ENCODE measurements at places on chromosomes 5 and 9.

DNA sequence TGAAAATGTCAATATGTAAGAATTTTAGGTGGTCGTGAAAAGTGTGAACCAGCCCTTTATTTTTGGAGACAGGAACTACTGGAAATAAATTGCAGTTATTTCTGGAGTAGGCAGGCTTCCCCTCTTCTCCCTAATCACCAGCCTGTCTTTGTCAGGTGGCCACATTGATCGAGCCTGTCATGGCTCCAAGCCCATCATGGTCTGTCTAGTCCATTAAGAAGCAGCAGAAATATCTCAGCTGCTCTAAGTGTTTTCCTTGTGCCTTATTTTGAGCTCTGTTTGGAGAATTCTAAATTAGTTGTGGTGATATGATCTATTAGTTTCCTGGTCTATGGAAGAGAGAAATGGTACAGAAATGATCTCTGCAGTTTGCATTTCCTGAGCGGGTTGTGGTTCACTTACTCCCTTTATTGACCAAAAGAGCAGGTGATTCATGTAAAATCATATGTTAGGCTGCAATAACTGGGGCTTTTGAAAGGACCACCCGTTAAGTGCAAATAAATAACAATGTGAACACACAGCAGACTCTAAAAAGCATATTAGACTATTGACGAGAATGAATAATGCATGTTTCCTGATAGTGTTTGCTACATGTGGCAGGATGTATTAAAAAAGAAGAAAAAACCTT is 42.3 kb downstream of the BASP1 start:
- no peak for DNase-seq

DNA sequence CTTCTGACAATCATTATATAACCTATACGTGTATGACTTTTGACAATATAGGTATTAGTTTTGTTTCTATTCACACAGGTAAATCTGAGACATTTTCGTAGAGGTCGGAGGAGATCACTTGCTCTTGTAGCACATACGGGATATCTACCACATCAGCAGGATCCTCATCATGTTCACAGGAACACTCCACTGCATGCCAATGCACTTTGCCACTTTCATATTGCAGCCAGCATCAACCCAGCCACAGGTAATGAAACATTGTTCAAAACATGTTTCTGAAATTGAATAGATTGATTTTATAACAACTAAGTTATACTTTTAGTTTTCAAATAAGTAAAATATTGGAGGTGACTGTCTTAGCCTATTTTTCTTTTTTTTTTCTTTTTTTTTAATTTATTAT is 50.0 kb downstream of the DMXL1 start:
- no peak for DNase-seq

- peak; percentile 23 for DNase-seq
Observed at GRCh38 chr5:179762079-179762780, 29.6 kb downstream of the MAML1 start.

- no peak for DNase-seq
Observed at GRCh38 chr5:167361795-167362194, 929.6 kb upstream of the WWC1 start.

DNA sequence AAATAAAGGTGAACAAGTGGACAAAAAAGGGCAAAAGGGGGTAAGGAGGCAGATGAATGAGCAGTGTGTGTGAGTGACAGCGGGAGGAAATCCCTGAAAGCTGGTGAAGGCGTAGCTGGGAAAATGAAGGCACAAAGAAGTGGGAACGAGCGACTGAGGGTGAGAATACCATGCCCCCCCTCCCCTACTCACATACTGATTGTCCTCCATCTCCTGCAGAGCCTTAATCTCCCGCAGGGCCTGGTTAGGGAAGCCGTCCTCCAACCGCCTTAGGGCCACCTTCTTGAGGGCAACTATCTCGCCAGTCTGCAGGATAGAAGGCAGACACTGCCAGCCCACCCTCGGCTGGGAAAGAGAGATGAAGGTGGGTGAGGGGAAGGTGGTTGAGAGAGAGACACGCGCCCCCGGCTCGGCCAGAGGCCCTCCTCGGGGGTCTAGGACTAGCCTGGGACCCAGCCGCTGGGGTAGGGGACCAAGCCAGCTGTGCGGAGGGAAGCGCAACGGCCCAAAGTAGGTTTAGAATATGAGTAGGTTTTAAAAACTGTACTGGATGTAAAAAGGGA is 522 bp downstream of the CDK20 start:
- no peak for DNase-seq

DNA sequence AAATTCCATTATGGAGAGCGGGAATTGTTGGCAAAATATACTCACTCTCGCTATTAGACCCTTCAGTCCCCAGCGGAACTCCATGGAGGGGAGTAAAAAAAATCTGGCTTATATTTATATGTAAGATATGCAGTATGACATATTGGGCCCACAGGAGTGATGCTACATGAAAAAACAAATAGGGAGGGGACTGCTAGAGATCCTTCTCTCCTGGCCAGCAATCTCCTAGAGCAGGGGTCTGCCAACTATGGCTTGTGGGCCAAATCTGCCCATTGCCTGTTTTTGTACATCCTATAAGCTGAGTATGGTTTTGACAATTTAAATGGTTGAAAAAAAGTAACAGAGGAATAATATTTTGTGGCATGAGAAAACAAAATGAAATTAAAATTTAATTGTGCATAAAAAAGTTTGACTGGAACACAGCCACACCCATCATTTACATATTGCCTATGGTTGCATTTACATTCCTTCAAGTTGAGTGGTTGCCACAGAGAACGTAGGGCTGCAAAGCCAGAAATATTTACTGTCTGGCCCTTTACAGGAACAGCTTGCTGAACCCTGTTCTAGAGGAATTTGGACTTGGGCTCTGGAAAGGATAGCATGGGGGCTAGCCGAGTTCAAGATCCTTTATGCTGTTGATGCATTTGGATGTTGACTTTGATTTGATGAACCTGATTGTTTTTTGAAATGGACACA is 197.3 kb upstream of the CLINT1 start:
- no peak for DNase-seq

- no peak for DNase-seq
Observed at GRCh38 chr9:134214766-134215419, 50.5 kb upstream of the RNU6ATAC start.

DNA sequence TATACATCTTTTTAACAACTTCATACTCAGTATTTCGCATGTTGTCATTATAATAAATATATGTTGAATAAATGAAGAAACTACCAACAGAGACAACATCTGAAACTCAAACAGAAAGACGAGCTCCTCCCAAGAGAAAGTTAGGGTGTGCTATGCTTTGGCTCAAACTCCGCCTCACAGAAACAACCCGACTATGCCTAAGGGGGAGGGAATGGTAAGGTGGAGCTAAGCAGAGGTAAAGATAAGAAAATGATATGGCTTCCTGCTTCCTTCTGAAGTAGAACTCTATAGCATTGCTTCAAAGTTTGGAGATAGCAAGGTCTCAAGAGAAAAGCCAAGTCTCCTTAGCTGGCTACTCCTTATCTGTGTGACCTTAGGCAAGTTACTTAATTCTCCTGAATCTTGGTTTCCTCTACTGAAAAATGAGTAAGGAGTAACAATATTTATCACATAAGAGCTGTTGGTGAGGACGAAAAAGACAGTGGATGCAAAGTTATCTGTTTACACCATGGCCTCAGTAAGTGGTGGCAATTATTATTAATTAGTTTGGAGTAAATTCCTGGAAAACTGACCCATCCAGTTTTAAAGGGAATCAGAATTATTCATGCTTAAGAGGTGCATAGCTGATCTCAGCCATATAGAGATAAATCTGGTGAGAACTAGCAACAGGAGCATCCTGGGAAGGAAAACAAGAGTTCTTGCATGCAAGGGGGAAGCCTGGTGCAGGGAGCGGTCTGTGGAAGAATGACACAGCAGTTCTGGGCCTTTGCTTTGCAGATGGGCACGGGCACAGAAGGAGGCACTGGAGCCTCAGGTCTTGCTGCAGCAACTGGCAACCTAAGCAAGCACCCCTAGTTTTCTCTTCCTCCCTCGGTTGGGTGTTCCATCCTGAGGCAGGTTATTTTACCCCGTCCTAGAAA is 73.3 kb downstream of the GLIS3 start:
- DNase-seq: no peak

- DNase-seq: no peak
Observed at GRCh38 chr5:139670369-139671095, 22.4 kb downstream of the CXXC5 start.

DNA sequence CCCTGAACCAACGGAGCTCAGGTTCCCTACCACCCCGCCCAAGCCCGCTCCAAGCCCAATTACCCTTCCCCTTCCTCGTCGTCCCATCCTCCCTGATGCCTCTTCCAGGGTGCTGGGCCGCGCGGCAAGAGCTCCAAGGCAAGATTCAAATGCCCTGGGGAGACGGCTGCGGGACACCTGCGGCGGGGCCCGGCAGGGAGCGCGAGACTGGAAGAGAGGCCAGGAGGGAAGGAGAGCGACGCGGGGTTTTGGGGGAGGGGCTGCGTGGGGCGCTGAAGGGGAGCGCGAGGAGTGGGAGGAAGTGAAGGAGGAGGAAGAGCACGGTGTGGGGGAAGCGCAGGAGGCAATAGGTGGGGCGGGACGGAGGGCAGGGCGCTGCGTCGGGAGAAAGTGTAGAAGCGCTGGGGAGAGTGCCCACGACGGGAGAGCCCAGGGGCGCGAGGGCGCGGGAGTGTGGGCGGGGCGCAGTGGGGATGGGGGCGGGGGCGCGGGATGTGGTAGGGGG is 975 bp upstream of the NXNL2 start:
- DNase-seq: no peak

Data from NCI-H2171 treated with DMSO at 0.1 percent for 48 hours (cell line).